Activated naive CD4-positive, alpha-beta T cell (primary cell): ENCODE measurements at places on chromosomes 5 and 9.

GRCh38 chr5:156947925-156948324, 15.1 kb downstream of the TIMD4 start:
- DNase-seq, result no peak

- DNase-seq, result no peak
These were observed 238.2 kb downstream of the TLE4 start for GRCh38 chr9:79809931-79810330.

DNA sequence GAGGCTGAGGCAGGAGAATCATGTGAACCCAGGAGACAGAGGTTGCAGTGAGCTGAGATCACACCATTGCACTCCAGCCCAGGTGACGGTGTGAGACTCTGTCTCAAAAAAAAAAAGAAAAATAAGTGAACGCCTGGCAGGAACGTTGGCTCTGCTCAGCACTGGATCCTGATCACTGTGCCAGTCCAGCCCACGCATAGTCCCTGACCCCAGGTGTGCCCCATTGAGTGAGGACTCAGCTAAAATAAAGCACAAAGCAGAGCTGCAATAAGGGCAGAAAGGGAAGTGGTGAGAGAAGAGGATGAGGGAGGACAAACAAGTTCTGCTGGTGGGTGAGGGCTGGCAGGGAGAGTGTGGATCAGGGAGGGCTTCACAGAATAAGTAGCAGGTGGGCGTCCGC, 4.3 kb downstream of the GRHPR start:
- no peak for DNase-seq

GRCh38 chr5:170310256-170310926, 12.8 kb upstream of the LCP2 start:
- DNase-seq, result no peak

- DNase-seq, result peak; percentile 67
These were observed 19.3 kb downstream of the PPIP5K2 start for GRCh38 chr5:103139264-103139865.

- DNase-seq, result no peak
These were observed 22.3 kb upstream of the TMEM250 start for GRCh38 chr9:136140966-136141365.

DNA sequence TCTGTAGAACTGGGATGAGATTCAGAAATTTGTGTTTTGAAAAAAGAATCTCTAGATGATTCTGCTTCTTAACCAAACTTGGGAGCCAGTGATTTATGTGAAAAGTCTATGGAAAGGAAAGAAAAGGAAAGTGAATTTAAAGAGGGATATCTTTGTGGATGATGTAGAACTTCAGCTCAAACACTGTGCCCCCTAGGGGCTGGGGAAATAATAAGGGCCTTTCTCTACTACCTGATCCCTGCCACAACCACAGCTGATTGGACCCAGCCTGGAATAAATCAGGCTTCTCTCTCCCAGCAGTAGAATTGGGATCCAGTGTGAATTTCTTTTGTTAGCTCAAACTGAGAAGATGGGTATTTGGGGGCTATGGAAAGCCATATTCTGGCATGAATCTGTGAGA, 155.0 kb downstream of the PRELID2 start:
- DNase-seq, result no peak

DNA sequence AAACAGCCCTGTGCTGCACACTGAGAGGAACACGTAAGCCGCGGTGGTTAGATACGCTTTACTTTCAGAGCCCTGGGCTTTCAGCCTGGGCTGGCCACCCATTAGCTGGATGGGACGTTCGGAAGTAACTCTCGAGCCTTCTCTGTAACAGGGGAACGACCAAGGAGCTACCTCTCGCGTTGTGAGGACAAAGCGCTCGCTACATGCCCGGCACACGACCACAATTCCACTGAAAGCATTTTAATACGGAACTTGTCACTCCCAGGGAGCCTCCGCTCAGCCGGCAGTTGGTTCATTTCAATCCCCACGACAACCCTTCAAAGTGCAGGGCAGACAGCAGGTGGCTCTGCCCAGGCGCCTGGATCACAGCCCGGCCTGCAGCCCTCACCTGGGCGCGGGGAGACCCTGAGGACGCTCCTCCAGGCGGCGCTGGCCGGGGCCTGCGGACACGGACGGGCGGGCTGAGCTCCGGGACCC, 368 bp downstream of the SURF1 start:
- DNase-seq, result no peak

DNA sequence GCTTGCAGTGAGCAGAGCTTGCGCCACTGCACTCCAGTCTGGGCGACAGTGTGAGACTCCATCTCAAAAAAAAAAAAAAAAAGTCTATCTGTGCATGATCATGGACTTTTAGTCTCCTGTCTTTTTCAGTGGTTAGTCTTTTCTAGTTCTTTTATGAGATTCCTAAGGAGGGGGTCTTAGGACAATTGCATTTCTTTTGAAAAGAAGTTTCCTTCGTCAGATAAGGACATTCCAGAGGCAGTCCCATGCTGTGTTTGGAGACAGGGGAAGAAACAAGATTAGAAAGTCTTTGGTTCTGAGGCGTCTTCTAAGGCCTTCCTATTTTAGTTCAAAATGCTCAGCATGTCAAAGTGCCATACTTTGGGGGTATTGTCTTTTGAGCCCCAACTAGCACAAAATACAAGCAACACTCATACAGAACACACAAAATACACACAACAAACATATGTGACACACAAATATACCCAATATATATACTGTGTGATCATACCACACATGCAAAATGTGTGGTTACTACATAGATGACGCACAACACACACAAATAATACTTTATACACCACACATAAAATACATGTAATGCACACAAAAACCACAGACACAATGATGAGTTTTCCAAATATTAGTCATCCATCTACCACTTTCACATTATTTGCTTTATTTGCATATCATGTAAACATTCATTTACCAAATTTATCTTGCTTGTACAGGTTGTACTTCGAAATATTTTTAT, 394.5 kb downstream of the SPATA31D1 start:
- no peak for DNase-seq

- no peak for DNase-seq
These were observed 33.6 kb upstream of the GABRP start for GRCh38 chr5:170749911-170750431.
